ENCODE measurements at places on chromosomes 12 and 14.

GRCh38 chr12:93785249-93786010 is 108.3 kb downstream of the CRADD start:
- no peak for DNase-seq

GRCh38 chr14:37150414-37150813 is 22.0 kb downstream of the SLC25A21 start:
- DNase-seq: no peak

- DNase-seq: no peak
Observed at GRCh38 chr14:67413806-67414769, 2.1 kb upstream of the PLEK2 start.

GRCh38 chr14:51548187-51548586 is 103.5 kb upstream of the FRMD6 start:
- DNase-seq: no peak

- no peak for DNase-seq
Observed at GRCh38 chr12:21337959-21338744, 3.4 kb upstream of the SLCO1A2 start.

DNA sequence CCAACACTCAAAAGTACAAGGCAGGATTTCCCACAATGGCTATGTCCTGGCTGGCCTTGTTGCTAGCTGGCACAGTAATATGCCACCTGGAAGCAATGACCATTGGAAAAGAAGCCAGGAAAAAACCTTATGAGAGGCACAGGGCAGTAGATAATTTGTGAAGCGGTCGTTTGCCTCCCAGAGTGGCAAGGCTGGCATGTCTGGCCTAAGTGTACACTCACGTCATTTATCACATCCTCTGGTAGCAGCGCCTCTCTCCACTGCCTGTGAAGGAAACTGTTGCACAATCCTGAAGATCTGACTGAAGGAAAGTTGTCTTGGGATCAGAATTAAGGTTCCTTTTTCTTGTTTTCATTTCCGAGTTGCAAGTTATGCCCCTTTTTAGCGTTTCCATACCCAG is 408.5 kb downstream of the ZFP36L1 start:
- no peak for DNase-seq

DNA sequence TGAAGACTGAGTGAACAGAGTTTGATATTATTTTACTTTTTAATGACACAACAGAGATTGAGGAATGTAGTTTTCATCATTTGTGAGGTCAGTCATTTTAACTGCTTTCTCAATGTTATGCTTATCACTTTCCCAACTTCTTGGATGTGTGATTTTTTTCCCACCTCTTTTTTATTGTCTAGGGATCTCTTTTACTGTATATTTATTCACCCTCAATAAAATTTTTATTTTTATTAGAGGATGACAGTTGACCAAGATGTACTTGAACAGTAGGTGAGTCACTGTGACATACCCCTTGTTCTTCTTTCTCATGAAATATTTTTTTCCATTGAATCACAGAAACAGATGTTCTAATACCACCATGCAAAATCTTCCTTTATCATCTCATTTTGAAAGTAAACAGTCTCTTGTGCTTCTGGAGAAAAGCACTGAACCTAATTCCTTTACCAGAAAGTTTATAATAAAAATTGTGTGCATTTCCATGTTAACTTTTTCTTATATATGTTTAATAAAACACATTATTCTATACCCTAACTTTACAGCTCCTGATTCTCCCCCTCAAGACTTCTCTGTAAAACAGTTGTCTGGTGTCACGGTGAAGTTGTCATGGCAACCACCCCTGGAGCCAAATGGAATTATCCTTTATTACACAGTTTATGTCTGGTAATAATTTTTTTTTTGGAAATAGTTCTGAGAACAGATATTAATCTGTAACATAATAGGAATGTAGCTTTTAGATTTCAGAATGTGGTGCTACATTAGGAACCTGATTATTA is 65.9 kb downstream of the PTPRQ start:
- no peak for DNase-seq

DNA sequence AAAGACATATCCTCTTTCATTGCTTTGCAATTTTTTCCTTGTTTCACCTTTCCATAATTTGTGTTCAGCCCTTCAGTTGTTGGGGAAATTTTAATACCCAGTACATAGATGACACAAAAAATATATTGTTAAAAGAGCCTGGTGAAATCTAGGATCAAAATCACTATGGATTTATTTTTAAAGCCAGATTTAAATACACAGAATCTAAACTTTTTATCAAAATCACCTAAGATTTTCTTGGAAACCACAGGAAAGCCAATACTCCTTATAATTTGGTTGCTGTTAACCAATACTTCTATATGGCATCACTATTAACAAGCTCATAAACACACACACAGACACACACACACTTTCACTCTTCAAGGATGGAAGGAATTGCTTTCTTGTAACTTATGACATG is at the start of gene TAS2R20:
TAS2R20 (minus strand) TSS at position 101 of the 400 bp plus-strand sequence. CDS start 429 bp downstream, outside the sequence.
- DNase-seq: no peak

GRCh38 chr12:93181409-93181965 is 196.2 kb upstream of the NUDT4 start:
- no peak for DNase-seq

- DNase-seq: no peak
Observed at GRCh38 chr12:87157791-87158190, 871.4 kb downstream of the C12orf50 start.
